ENCODE measurements at places on chromosomes 11 and 22. TPM values are rescaled to one million over a fixed set of nuclear protein-coding genes. Genes with fewer than 3 reads are reported as not detected.

Gene INPP5J
- total RNA-seq = 0.35 TPM

Gene TMEM225
- not detected for total RNA-seq

- H3K27ac ChIP-seq = no peak overlapping the region
- no peak for DNase-seq
- H3K27me3 ChIP-seq = peaks cover 3% of the 10 kb centered on the region
- no peaks in the 10 kb centered on the region for H3K36me3 ChIP-seq
- peaks cover 39% of the 10 kb centered on the region for H3K4me1 ChIP-seq
- no peak overlapping the region for H3K4me3 ChIP-seq
Observed at GRCh38 chr11:11346303-11346702, 6.7 kb downstream of the CSNK2A3 start.

- H3K36me3 ChIP-seq = peaks cover 18% of the 10 kb centered on the region
- no peak for DNase-seq
- no peak overlapping the region for H3K27ac ChIP-seq
- H3K4me3 ChIP-seq = no peak overlapping the region
- H3K4me1 ChIP-seq = peaks cover 10% of the 10 kb centered on the region
Observed at GRCh38 chr11:66564984-66565383, 3.4 kb downstream of the CTSF start.

DNA sequence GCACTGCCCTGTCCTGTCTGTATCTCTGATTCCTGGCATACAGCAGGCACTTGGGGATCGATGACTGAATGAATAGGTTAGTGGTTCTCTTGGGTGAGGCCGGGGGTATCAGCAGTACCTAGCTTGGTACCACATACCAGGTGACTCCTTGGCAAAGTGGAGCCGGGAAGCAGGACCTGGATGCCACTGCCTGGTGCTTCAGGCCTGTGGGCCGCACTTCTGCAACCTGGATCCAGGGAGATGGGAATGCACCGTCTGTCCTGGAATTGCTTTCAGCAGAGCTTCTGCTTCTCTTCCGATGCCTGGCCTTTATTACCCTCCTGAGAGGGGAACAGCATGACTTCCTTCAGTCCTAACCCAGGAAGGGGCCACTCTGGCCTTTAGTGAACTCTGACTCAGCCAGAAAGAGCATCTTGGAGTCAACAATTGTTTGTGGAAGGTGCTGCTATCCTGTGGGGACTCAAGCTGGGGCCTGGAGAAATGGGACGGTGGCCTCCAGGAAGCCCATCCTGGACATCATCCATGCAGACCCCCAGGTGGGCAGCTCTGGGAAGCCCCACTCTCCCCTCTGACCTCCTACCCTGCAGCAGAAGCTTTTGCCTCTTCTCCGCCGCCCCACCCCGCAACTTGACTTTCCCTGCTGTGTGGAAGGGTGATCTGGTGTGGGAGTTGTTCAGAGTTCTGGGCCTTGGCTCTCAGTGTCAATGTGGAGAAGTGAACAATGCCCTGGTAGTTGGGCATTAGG lies 5.1 kb downstream of the CD82 start:
- H3K27me3 ChIP-seq = no peaks in the 10 kb centered on the region
- H3K4me3 ChIP-seq = no peak overlapping the region
- no peaks in the 10 kb centered on the region for H3K36me3 ChIP-seq
- no peak overlapping the region for H3K27ac ChIP-seq

Gene POU2AF2
- not detected for total RNA-seq

DNA sequence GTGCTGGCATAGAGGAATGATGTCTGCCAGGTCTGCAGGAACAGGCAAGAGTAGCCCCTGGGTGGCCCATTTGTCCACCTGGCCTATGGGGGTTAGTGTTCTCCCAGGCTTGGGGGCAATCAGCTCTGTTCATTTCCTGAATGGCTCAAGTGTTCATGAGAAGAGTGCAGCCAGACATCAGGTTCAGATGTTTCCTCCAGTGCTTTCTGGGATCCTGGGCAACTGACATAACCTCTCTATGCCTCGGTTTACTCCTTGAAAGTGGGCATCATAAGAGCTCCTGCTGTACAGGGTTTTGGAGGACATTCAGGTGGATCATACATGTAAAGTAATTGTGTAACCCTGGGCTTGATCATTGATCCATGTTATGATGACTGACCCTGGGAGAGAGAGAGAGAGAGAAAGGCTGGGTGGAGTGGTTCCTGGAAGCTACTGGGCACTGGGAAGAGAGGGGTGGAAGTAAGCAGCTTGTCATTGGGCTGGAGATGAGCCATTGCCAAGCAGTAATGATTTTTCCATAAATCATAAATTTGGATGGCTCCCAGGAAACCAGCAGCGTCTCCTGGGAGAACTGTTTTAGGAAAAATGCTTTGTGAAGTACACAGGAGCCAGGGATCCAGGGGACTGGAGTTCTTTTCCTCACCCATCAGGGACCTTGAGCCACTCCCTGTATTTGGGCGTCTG lies 30.2 kb upstream of the ACCSL start:
- no peak overlapping the region for H3K27ac ChIP-seq
- H3K27me3 ChIP-seq = no peaks in the 10 kb centered on the region
- DNase-seq = no peak
- H3K4me3 ChIP-seq = no peak overlapping the region

- no peak overlapping the region for H3K27ac ChIP-seq
- no peak overlapping the region for H3K4me3 ChIP-seq
- no peak for DNase-seq
- no peaks in the 10 kb centered on the region for H3K27me3 ChIP-seq
- no peaks in the 10 kb centered on the region for H3K4me1 ChIP-seq
Observed at GRCh38 chr11:7610393-7610792, 62.9 kb downstream of the CYB5R2 start.

All from muscle of leg (tissue), 16 donors.